Stimulated activated effector memory CD8-positive, alpha-beta T cell treated with anti-CD3 and anti-CD28 coated beads, Interleukin-12 subunit alpha, Interleukin-12 subunit beta, amount 100 ng/mL, for 72 hours (primary cell): ENCODE measurements at places on chromosomes 5 and 9.

GRCh38 chr9:136051453-136051836 is 43.6 kb downstream of the NACC2 start:
- DNase-seq = no peak

GRCh38 chr9:105901514-105902109 is 207.3 kb downstream of the TMEM38B start:
- DNase-seq = no peak

DNA sequence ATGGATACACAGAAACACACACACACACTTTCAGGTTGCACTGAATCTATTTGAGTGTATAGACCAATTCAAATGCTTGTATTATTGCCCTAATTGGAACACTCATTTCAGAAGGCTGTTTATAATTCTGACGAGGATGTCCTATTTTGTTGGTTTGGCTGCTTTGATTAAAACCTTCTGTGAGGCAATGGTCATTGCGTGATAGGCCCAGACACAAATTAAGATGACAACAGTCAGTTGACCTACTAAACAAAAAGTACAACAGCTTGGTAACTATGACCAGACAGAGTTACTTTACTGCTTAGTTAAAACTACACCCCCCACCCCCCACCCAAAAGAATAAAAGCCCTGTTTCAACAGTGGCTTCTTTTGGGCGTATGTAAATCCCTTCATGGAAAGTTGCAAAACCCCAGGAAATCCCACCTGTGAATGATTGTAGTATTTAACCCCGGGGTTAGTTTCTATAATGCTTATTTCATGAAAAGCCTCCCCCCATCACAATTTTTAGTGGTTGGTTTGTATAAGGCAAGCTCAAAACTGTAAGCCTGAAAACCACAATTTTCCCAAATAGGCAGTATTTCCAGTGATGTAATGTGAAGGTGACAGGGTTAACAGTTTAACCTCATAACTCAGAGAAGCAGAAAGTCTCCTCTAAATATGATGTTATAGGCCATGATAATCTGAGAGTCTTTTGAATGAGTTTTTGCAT is 340.8 kb downstream of the FGF10 start:
- DNase-seq = no peak

DNA sequence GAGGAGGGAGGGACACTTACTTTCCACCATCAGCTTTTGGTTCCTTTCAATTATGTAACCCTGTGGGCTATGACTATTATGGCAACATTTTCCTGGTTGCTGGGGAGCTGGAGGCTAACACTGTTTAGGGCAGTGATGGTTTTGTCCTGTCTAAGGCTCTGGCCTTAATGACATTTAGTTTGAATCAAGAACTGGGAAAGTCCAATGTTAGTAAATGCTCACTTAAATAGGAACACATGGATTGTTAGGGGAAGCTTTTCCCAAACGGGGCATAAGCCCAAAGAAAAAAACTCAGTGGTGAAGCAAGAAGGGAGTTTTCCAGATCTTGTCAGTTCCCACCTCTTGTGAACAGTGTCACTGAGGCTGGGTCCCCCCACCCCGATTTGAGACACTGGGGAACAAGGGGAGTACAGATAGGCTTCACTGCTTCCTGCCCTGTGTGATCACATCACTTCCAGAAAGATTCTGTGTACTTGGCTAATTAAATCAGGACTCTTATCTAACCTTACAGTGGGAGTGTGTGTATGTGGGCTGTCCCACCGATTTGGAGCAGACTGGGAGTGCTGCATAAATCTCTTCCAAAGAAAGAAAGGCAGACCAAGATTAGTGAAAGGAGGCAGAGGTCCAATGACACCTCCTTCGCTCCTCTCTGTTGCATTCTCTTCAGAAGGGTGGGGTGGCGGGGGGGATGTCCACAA is 206.4 kb downstream of the PTTG1 start:
- no peak for DNase-seq

DNA sequence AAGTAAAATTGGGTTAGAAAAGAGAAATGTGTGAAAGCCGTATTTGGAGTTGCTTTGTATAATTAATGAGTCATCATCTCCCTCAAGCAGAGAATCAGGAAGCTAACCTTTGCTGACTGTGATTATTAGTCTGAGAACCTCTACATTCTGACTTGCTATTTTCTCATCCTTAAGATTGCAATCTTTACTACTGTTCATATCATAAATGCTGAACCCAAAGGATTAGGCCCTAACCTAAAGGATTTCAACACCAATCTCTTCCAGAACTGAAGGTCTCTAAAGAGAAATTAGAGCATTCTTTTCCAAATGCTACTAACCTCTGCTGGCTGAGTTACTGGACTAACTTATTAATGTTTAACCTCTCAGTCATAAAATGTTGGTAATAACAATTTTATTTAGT is 538.1 kb upstream of the MEF2C start:
- no peak for DNase-seq

GRCh38 chr5:10366310-10367272 is 13.1 kb downstream of the MARCHF6 start:
- DNase-seq = no peak

- DNase-seq = no peak
These were observed 351.5 kb upstream of the KCNN2 start for GRCh38 chr5:114010362-114010761.

- no peak for DNase-seq
These were observed 300.6 kb downstream of the PARP8 start for GRCh38 chr5:50967009-50967562.

GRCh38 chr9:76658510-76659231 is 105.6 kb upstream of the PCA3 start:
- DNase-seq = no peak

GRCh38 chr5:40409601-40410000 is 270.1 kb upstream of the PTGER4 start:
- no peak for DNase-seq

GRCh38 chr9:16044579-16044881 is 491.7 kb downstream of the CCDC171 start:
- DNase-seq = no peak

DNA sequence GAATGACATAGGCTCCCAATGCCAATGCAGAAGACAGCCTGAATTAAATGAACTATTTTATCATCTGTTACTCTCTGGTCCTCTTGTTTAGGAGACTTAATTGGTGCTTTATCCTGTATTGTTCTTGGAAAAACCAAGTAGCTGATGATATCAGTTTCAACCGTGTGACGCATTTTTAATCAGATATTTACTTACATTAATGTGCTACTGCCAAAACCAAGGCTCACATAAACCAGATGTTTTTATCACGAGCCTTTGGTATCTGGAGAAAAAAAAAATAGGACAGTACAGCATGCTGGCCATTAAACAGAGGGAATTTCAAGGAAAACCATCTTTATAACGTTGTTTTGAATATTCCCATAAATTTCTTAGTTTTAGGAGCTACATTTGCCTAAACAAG is 90.1 kb downstream of the ICE1 start:
- DNase-seq = no peak

- DNase-seq = no peak
These were observed 213.4 kb upstream of the ELL2 start for GRCh38 chr5:96175090-96175489.

DNA sequence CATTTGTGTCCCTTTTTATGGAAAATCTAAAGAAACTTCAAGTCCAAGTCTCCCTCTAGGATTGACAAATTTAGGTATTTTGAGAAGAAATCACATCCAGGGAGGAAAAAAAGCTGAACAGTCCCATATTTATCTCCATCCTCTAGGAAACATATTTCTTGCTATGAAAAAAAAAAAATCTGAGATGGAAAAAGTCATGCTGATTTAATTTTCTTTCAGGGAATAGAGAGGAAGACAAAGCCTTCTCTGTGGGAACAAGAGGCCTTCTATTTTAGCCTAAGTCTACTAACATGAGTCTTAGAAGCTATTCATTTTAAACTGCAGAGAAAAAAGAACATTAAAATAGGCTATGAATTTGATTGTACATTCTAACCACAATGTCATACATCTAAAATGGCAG is 63.1 kb upstream of the CDK5RAP2 start:
- no peak for DNase-seq

DNA sequence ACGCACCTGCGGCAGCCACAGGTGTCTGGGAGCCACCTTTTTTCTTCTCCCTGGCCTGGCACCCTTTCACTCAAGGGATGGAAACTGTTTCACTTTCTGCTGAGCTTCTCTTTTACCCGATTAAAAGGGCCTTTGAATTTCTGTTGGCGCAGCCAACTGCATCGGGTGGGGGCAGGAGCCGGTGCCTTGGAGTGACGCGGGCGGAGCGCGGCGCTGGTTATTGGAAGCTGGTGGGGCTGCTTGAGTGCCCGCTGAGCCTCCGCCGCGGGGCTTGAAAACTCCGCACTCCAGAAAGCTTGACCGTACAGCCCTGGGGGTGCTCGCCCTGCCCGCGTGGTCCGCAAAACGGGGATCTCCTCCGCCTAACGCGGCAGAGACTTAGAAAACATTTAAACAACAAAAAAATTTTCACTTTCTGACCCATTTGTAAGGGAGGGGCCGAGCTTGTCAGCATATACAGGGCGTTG is 52.0 kb upstream of the TJP2 start:
- peak; percentile 8 for DNase-seq

DNA sequence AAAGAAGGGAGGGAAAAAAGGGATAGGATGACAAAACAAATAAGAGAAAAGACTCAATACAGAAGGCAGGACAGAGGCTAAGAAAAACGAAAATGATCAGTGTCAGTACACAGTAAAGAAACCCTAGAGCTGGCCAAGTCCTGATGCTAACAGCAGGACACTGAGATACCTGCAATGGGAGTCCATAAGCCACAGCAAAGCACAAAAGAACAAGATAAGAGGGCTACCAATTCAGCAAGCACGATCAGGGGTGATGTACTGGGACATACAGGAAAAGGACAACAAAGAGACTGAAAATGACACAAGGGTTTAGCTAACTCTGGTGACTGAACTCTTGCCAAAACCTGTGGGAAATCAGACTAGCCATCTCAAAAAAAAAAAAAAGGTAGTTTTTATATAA is 1072.6 kb upstream of the COX7C start:
- no peak for DNase-seq

DNA sequence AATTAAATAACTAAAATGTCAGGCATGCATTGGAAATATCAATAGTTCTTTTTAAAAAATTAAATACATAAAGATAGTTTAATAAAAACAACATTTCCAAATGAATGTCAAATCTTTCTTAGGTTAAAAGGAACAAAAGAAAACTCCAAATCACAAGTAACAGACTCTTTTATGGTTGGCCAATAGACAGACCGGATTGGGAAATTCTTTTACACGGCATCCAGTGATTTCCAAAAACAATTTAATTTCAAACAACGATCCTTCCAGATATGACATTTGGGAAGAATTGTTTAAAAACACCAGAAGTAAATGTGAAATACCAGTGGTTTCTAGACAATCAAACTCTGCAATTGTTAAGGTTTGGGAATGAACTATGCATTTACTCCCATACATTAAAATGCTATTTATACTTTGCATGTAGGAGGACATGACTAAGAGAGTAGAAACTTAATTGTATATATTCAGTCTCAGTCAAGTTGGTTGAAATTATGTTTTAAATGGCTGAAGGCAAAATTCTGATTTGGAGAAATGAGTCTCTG is 32.8 kb downstream of the ZNF474 start:
- DNase-seq = no peak

- no peak for DNase-seq
These were observed 1.3 kb downstream of the SCGB3A1 start for GRCh38 chr5:180589771-180590542.

DNA sequence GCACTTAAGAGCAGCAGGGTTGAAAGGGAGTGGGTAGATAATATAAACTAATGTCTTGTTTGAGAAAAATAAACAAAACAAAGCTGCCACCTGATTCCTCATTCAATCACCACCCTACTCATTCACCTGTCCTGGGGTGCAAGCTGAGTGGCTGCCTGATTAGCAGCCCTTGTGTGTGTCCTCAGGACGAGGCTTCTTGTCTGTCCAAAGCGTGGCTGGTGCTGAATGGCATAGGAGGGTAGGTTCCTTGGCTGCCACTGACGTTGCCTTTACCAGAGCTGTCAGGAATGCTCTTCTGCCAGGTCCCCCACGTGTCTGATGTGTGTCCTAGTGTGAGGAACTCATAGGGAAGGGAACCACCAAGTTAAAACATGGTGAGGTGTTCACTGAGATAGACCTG is 146.6 kb upstream of the SLC24A2 start:
- DNase-seq = no peak

GRCh38 chr9:38761339-38761738 is 41.4 kb upstream of the FAM240B start:
- DNase-seq = no peak

DNA sequence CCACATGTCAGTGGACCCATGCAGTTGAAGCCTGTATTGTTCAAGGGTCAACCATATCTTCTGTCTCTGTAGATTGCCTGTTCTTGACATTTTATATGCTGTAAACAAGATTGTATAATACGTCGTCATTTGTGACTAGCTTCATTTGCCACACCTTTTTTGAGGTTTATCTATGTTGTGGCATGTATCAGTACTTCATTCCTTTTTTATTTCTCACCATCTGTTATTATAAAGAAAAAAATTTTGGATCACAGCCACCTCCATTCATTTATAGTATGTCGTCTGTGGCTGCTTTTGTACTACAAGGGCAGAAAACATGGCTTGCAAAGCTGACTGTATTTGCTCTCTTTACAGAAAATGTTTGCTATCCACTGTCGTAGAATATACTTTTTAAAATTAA is 72.4 kb downstream of the TEK start:
- no peak for DNase-seq

DNA sequence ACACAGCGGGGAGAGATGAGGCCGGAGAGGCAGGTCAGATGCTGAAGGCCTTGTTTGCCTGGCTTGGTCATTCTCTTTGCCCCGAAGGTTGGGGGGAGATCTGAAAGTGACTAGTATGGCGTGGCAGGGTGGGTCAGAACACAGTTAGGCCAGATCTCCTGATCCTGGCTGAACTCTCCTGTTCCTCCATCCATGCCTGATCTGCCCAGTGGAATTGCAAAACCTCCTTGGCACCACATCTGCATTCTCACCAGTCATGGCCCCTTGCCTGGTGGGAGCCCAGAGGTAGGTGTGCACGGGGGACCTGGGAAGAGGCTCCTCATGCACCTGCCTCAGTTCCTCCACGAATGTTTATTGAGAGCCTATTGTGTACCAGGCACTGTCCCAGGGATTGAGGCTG is 23.2 kb downstream of the TEX53 start:
- no peak for DNase-seq

DNA sequence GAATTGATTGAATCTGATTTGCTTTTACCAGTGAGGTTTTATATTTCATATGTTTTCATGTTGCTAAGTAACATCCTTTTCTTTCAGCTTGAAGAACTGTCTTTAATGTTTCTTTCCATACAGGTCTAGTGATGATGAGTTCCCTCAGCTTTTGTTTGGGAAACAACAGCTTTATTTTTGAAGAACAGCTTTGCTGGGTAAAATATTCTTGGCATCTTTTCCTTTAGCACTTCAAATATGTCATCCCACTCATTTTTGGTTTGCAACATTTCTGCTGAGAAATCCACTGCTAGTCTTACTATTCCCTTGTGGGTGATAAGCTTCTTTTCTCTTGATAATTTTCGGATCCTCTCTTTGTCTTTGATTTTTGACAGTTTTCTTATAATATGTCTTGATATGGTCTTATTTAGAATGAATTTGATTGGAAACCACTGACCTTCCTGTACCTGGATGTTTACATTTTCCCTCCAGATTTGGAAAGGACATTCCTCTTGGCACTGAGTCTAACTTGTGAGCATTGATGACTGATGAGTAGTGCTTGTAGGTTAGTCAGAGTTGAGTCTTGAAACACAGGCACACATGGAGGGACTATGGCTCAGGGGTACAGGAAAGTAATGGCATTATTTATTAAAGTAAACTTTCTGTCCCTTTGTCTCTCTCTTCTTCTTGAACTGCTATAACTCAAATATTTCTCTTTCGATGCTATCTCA is 220.3 kb downstream of the SPATA31D1 start:
- no peak for DNase-seq
